ENCODE measurements at places on chromosomes 1 and 21. TPM values are rescaled to one million over a fixed set of nuclear protein-coding genes. Genes with fewer than 3 reads are reported as not detected.

Gene SH2D5
- total RNA-seq, result 10.3 TPM

Gene KRTAP19-1
- total RNA-seq, result not detected

Gene NBPF11
- total RNA-seq, result 4.4 TPM

Gene ANXA9
- 1.2 TPM for total RNA-seq

Gene IQGAP3
- 17.9 TPM for total RNA-seq

Gene SLC9C2
- not detected for total RNA-seq

Gene LRRC41
- 42.5 TPM for total RNA-seq

Gene ERG
- total RNA-seq, result 0.09 TPM

Gene DENND2D
- total RNA-seq, result 1.2 TPM

All from A549 treated with dexamethasone at 1 μM for 4 hours (cell line).